ENCODE measurements at places on chromosomes 7 and 10. TPM values are rescaled to one million over a fixed set of nuclear protein-coding genes. Genes with fewer than 3 reads are reported as not detected.

The SKIDA1 gene
- total RNA-seq, result 0.09 TPM

GRCh38 chr7:106484562-106484961 lies 176.4 kb downstream of the CCDC71L start:
- DNase-seq, result no peak

The GLI3 gene
- 0.75 TPM for total RNA-seq

DNA sequence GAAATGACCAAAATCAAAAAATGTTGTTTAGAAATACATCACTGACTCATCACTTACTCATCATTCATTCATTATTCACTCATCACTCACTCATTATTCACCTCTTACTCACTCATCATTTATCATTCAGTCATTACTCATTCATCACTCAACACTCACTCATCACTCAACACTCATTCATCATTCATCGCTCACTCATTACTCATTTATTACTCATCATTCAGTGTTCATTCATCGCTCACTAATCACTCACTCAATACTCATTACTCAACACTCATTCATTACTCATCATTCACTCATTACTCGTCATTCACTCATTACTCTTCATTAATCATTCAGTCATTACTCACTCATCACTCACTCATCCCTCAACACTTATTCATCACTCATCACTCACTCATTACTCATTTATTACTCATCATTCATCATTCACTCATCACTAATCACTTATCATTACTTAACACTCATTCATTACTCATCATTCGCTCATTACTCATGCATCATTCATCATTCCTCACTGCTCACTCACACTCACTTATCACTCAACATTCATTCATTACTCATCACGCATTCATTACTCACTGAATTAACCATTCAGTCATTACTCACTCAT lies 238.5 kb downstream of the ADARB2 start:
- no peak for DNase-seq

DNA sequence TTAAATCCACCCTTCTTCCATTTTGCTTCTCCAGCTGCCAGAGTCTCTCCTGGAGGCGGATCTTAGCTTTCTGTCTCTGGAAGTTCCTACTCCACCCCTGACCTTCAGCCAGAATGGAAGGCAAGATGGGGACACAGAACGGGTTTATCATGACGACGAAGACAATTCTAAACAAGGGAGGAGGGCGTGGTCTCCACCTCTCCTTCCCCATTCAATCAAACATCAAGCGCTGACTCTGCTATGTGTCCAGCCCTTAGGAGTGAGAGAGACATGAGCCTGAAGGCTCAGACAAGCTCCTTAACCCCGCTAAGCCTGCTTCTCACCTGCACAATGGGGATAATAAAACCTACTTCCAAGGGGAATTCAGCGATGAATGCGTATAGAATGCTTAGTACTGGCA lies 3.1 kb downstream of the CYP17A1 start:
- DNase-seq, result no peak

The UBN2 gene
- total RNA-seq, result 15.4 TPM
